ENCODE measurements at places on chromosomes 12 and 14. TPM values are rescaled to one million over a fixed set of nuclear protein-coding genes. Genes with fewer than 3 reads are reported as not detected.

DNA sequence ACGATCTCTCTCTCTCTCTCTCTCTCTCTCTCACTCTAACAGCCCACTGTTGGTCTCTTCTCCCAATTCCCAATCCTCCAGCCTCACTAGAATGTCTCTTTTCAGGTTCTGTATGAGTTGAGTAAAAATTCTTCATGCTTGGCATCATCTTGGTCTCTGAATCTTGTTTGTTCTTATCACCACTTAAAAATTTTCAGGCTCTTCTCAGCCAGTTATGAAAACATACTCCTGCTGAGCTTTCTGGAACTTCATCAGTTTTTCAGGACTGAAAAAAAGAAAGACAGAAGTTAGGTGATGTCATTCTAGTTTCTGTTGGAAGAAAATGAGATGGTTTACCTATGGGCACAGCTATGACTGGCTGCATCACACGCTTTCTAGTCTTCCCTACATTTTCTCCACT is 11.5 kb upstream of the IL22 start:
- no peak overlapping the region for H3K27ac ChIP-seq
- DNase-seq: no peak
- H3K4me3 ChIP-seq: no peak overlapping the region
- H3K36me3 ChIP-seq: peaks cover 8% of the 10 kb centered on the region
- peaks cover 4% of the 10 kb centered on the region for H3K27me3 ChIP-seq
- H3K4me1 ChIP-seq: peaks cover 50% of the 10 kb centered on the region

DNA sequence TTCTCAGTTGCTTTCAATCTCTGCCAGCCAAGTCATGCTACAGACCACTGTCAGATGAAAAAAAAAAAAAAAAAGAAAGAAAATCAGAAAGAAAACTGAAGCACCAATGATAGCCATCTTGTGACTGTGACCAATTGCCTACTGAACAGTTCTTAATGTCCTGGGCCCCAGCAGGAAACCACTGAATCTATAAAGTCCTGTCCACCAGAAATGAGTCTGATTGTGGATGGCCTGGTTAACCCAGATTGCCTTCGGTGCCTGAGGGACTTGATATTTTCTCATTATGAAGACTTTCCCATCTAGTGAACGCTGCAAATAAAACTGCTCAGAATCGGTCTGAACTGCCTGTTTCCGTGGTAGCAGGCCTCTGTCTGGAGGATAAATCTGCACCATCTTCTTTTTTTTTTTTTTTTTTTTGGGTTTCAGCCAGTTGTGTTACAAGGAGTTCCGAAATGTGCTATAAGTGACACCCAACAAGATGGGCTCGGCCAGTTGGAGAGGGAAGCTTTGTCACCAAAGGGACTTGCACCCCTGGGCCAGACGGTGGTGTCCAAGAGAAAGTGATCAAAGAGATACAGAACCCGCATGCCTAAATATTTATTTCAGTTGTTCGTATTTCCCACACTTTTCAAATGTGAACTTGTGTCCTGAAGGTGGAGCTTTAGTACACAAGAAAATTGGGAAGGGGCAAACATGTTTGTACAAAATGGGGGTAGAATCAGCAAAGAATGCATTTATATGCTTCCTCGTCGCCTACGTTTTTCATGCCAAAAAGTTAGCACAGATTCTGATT is 3.0 kb upstream of the PLXNC1 start:
- peaks cover 9% of the 10 kb centered on the region for H3K4me1 ChIP-seq
- peaks cover under 1% of the 10 kb centered on the region for H3K36me3 ChIP-seq
- H3K27me3 ChIP-seq: peaks cover 28% of the 10 kb centered on the region
- no peak overlapping the region for H3K4me3 ChIP-seq
- no peak for DNase-seq
- H3K27ac ChIP-seq: no peak overlapping the region

Gene RNF10
- total RNA-seq: 205 TPM

Gene EPYC
- total RNA-seq: not detected

DNA sequence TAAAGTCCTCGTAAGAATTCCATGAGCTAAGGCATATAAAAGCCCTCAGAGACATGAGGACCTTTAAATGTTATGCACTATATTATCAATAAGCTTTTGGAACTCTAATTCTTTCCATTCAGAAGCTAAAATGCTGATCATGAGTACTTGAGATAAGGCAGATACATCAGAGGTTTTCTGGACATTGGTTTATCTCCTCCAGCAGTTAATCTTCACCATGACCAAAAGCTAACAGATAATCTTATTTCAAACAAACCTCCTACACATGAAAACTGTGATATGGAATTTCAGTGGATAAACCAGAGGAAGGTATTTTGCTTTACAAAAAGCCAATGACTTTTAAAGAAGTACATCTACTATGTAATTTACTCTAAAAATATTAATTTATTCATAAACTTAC is 97.9 kb upstream of the BBS10 start:
- no peak for DNase-seq
- H3K27ac ChIP-seq: no peak overlapping the region
- no peaks in the 10 kb centered on the region for H3K27me3 ChIP-seq
- H3K4me1 ChIP-seq: peaks cover 5% of the 10 kb centered on the region

DNA sequence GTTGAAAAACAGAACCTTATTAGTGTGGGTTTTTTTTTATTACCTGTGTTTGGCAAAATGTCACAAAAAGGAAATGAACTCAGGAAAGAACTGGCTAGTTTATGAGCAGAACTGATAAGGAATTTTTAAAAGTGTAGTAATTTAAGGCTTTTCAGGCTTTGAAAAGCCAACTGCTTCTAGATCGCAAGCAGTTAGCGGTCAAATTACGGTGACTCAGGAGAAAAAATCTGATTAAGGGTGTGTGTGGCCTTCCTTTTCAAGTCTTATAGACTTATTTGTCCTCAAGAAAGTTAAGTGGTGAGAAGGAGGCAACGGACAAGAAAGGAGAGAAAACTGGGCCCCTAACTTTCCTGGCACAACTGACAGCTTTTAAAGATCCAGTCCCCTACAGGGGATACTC is 33.4 kb downstream of the PDZRN4 start:
- no peaks in the 10 kb centered on the region for H3K4me1 ChIP-seq
- no peak overlapping the region for H3K27ac ChIP-seq
- DNase-seq: no peak
- H3K27me3 ChIP-seq: peaks cover 1% of the 10 kb centered on the region

GRCh38 chr14:39665075-39665475 is 232.8 kb upstream of the FBXO33 start:
- no peak overlapping the region for H3K4me3 ChIP-seq
- H3K4me1 ChIP-seq: peaks cover 9% of the 10 kb centered on the region
- no peaks in the 10 kb centered on the region for H3K27me3 ChIP-seq

DNA sequence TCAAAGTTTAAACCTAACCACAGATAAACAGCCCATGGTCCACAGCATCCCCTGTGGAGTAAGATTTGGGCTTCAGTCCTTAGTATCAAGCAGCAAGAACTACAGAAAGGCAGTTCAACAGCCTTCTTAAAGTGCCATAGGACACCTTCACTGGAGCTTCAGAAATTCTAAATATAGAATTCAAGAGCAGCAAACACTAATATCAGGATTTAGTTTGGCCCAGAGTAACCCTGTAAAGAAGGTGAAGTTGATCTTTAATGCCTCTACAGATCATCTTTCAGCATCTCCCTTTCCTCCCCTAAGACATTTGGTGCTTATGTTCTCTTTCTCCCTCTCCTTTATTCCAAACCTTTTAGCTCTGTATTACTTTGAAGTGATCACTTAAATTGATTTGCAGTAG is 59.5 kb upstream of the ARHGAP5 start:
- H3K36me3 ChIP-seq: no peaks in the 10 kb centered on the region
- no peak overlapping the region for H3K4me3 ChIP-seq
- no peak for DNase-seq
- H3K27me3 ChIP-seq: peaks cover 10% of the 10 kb centered on the region

Gene HELB
- total RNA-seq: 35.8 TPM

DNA sequence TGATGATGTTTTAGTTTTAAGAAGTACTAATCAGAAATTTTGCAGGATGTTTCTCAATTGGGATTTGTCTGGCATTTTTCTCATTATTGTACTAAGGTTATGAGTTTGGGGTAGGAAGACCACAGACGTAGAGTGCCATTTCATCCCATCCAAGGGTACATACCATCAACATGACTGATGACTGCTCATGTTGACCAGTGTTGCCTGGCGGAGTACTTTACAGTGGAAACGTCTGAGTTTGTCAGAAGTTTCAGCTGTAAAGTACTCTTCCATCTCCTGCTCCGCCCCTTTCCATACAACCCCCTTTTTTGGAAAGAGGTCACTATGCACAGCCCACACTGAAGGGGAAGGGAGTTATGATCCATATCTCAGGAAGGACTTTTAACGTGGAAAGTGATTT is 74.2 kb downstream of the RCOR1 start:
- no peak overlapping the region for H3K27ac ChIP-seq
- H3K27me3 ChIP-seq: no peaks in the 10 kb centered on the region
- H3K4me3 ChIP-seq: no peak overlapping the region

GRCh38 chr12:79597910-79598309 is 92.9 kb downstream of the PAWR start:
- no peak for DNase-seq
- no peaks in the 10 kb centered on the region for H3K27me3 ChIP-seq
- H3K36me3 ChIP-seq: no peaks in the 10 kb centered on the region
- no peaks in the 10 kb centered on the region for H3K4me1 ChIP-seq
- no peak overlapping the region for H3K27ac ChIP-seq

DNA sequence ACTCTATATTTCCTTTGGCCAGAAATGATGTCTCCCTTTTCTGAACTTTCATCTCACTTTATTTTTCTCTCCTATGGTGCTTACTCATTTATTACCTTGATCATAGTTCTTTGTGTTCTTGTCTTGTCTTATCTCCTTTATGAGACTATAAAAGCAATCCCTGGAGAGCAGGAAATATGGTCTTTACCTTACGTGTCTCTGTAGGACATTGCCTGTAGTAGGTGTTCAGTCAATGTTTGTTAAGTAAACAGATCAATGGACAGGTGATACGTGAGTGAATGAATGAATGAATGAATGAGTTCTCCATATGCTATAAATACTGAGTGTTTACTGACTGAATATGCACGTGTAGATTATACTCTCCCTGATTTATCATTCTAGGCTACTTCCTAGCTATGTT is 193.7 kb upstream of the HMGA2 start:
- no peak for DNase-seq
- no peak overlapping the region for H3K4me3 ChIP-seq
- peaks cover 3% of the 10 kb centered on the region for H3K27me3 ChIP-seq
- H3K36me3 ChIP-seq: no peaks in the 10 kb centered on the region
- no peaks in the 10 kb centered on the region for H3K4me1 ChIP-seq
- no peak overlapping the region for H3K27ac ChIP-seq

Gene TTC6
- not detected for total RNA-seq

DNA sequence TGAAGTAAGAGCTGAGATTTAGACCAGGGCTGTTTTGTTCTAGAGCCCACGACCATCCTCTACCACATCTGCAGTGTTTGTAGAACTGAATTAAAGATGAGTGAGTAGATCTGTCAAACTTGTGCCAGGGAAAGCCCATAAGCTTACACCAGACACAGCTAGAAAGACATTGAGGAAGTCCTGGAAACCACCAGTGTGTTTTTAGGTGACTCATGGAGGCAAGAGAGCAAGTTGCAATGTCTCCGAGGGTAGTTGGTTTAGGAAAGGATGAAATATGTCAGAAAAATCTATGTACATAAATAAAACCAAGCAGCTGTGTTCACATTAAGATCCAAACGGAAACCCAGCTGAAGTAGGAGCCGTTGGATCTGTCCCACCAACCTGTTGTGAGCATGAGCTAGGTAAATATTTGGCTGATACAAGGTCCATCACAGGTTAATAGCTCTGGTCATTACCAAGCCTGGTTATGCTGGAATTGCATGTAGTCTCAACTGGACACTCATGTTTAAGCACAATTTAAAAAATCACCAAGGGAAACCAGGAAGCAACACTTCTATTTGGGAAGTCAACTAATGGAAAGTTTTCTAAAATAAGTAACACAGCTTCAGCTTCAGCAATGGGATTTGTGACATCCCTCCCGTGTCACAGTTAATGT is 49.9 kb upstream of the PLEKHG3 start:
- H3K36me3 ChIP-seq: no peaks in the 10 kb centered on the region
- no peak overlapping the region for H3K27ac ChIP-seq
- no peak for DNase-seq
- H3K27me3 ChIP-seq: peaks cover 30% of the 10 kb centered on the region
- H3K4me1 ChIP-seq: peaks cover 14% of the 10 kb centered on the region
- H3K4me3 ChIP-seq: no peak overlapping the region

DNA sequence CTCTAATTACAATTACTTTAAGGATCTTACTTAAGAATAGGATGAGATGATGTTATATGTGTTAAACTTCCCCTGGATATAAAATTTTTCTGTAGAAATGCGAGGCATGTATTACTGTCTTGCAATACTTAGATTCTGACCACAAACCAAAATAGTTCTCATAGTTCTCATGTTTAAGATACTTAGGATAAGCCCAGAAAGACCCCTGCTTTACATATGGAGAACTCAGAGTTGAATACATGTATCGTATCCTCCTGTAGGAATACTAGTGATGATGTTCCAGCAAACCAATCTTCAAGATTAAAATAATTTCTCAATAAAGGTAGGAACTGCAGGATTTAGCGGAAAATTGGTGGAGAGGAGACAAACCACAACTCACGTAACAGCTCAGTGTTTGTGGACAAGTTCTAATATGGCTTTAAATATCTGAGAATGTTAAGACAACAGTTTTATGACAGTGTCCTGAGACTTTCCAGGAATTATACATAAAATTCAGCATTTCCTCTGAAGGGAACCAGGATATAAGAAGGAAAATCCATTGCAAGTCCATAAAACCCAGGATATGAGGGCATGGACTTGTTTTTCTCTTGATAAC is 114.7 kb upstream of the CRY1 start:
- no peak overlapping the region for H3K4me3 ChIP-seq
- peaks cover 6% of the 10 kb centered on the region for H3K27me3 ChIP-seq
- no peaks in the 10 kb centered on the region for H3K4me1 ChIP-seq
- H3K36me3 ChIP-seq: no peaks in the 10 kb centered on the region
- no peak for DNase-seq

Gene KRT82
- not detected for total RNA-seq
